ENCODE measurements at places on chromosomes 12 and 14.

GRCh38 chr12:97022536-97023230 lies 115.6 kb downstream of the NEDD1 start:
- DNase-seq = no peak

DNA sequence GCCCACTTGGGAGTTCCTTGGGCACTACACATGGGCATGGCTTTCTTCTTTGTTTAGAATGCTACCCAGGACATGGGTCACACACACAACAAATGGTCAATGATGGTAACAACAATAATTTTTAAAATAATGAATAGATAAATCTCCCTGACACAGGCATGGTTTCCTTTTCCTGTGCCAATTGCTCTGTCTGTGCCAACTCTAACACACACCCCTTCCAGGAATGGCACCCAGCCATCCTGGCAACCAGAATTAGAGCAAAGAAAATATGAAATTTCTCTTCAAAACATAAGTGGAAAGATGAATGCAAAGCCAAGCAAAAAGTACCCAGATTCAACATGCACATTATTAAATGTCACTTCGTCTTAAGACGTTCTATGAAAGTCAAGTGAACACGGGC lies 104.9 kb upstream of the SOX5 start:
- DNase-seq = no peak

DNA sequence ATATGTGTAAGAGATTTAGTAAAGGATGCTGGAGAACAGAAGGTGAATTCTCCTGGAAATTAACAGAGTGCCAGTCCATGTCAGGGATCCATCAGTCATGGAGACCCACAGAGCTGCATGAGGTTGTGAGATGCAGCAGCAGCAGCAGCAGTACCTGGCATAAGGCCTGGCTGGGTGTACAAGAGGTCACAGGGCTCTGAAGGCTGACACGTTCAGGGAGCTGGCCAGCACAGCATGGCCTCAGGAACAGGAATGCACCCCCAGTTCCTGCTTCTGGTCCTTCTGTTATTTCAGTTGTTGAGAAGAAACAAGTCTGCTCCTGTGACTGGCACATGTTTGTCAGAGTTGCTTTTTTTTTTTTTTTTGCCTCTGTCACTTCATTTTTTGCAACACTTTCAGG lies 210.8 kb downstream of the CNTN1 start:
- DNase-seq = no peak

- no peak for DNase-seq
Observed at GRCh38 chr14:48504921-48505320, 829.5 kb upstream of the MDGA2 start.

Measured in GM04503 (cell line).